ENCODE measurements at places on chromosomes 16 and 17. TPM values are rescaled to one million over a fixed set of nuclear protein-coding genes. Genes with fewer than 3 reads are reported as not detected.

PPP1R1B gene
- 4.1 TPM for total RNA-seq

- DNase-seq: no peak
Measured at GRCh38 chr17:9784544-9784943, 6.8 kb downstream of the DHRS7C start.

DNA sequence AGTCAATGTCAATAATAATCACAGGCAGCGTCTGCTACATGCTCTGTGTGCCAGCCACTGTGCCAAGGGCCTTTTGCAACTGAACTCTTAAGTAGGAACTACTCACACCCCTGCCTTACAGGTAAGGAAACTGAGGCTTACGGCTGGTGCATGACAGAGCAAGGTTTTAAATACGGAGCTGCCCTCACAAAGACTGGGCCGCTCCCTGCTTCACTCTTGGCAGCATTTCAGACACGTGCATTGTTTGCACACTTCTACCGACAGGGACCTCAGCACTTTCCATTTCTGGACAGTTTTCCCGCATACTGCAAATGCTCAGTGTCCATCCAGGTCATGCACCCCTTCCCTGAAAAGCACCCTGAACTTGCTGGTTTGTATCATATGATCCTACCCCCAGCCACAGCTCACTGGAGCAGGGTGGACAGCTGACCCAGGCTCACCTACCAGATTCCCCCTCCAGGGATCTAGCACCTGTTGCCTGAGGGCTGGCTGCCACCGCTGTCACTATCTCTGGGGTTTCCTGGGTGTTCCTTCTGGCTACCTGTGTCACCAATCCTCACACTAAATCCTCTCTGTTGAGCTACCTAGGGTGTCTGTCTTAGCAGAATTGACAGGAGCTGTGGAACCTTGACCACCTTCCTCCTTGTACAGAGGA is 142.9 kb downstream of the C16orf78 start:
- no peak for DNase-seq

DNA sequence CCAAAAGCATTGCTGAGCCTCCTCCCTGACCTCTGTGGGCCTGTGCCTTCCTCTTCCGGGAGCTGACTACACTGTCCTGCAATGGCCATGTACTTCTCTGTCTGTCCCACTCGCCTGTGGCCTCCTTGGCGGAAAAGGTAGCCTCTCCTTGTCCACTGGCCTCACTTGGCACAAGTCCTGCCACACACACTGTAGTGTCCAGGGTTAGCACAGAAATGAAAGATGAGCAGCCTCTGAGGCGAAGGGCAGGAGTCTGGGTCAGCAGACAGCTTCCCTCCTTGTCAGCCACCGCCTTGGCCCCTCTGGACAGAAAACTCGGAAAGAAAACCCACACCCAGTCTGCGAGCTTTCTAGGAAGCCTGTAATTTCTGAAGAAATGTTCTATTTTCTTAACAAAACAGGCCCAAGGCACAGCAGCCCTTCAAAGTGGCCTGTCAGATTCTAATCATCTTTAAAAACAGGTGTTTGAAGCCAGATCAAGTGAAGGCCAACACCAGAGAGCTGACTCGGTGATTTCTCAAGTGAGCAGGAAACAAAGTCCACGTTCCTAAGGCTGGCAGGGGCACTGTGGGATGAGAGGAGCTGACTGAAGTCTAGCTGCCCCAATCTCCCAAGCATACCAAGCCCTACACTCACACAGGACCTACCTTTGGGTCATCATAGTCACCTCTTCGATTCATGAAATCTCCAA is 67.2 kb downstream of the GTF3C1 start:
- DNase-seq: no peak

DNA sequence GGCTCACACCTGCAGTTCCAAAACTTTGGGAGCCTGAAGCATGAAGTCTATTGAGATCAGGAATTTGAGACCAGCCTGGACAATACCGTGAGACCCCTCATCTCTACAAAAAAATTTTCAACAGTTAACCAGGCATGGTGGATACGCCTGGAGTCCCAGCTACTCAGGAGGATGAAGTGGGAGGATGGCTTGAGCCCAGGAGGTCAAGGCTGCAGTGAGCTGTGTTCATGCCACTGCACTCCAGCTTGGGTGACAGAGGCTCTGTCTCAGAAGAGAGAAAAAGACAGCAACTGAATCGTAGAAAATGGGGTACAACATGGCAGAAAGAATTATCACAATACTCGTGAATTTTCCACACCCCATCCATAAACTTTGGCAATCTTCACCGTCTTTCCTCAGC is 3.2 kb downstream of the CRK start:
- DNase-seq: no peak
